Stimulated activated CD4-positive, alpha-beta T cell treated with anti-CD3 and anti-CD28 coated beads, Interleukin-15, amount 100 ng/mL, for 1 hour (primary cell): ENCODE measurements at places on chromosomes 1 and 21.

DNA sequence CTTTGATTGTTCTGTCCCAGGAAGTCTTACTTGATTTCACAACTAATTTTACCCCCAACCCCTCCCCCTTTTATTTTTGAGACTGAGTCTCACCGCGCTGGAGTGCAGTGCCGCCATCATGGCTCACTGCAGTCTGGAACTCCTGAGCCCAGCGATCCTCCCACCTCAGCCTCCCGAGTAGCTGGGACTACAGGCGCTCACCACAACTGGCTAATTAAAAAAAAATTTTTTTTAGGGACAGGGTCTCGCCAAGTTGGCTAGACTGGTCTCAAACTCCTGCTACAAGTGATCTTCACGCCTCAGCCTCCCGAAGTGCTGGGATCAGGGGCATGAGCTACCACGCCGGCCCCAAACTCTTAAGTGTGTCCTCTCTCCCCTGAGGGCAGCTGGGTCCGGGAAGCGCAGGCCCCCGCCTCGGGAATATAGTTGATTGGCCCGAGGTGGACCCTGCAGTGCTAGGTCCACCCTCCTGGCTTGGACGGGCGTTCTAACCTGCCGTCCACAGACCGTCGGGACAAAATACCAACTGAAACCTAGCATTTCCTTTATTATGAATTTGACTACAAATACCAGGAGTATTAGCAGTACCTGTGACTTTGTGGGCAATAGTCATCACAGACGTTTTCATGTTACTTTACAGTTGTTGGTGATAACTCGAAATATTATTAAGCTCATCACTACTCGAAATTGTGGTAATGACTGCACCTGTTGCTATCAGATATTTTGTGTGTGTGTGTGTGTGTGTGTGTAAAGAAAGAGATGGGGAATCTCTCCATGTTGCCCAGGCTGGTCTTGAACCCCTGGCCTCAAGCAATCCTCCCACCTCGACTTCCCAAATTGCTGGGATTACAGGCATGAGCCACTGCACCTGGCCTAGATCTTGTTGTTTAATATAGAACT, 642 bp upstream of the PARP1 start:
- DNase-seq, result no peak

DNA sequence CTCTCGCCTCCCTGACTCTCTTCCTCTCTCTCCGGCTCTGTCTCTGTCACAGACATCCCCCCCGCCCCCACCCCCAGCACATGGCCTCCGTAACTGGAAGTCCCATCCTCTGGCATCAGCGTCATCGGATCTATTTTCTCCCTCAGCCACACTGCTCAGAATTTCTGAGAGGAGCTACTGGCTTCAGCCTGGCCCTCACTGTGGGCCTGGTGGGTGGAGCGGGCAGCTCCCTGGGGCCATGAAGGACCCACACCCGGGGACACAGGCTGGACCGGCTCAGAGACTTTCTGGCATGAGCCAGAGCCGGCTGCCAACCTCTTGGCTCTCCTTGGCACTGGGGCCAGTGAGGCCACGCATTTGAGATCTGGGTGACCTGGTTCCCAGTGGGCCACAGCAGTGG, 61.2 kb upstream of the CASZ1 start:
- DNase-seq, result no peak

DNA sequence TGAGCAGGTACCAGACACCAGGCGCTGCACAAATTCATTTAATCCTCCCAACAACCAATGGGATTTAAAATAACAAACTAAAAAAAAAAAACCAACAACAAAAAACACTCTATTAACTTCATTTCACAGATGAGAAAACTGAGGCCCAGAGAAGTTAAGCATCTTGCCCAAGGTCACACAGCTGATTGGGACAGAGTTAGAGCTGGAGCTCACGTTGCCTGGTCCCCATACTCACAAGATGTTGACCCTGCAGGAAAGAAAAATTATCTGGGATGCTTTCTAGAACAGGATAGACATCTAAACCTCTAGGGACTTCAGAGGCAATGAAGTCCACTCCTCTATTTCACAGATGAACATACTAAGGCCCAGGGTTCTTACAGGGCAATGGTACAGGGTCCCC, 175.3 kb downstream of the PSMG1 start:
- no peak for DNase-seq

DNA sequence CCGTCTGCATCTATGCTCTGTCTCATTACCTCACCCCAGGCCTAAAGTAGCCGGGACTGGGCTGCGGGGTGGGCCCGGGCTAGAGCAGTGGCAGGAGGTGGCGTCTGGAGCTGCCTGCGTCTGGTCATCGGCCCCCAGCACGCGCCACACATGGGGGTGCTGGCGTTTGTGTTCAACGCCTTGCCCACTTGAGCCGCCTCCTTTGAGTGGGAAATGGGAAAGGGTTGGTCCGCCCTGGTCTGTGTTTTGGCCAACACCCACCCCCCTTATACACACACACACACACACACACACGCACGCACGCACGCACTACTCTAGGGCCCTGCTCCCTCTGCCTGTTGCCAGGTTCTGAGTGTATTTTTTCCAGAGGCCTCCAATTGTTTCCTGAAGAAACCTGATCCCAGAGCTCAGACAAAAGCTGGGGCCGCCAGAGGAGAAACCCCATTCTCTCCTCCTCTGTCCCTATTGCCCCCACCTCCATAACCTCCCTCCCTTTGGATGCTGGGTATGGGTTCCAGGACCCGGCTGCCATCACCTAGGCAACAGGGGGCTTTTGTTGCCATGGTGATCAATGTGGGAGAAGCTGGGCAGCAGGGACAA, 10.1 kb downstream of the VANGL2 start:
- DNase-seq, result no peak

- DNase-seq, result no peak
These were observed 17.3 kb downstream of the C8B start for GRCh38 chr1:56948403-56949023.

GRCh38 chr21:29870814-29871213, 69.0 kb downstream of the GRIK1 start:
- no peak for DNase-seq

DNA sequence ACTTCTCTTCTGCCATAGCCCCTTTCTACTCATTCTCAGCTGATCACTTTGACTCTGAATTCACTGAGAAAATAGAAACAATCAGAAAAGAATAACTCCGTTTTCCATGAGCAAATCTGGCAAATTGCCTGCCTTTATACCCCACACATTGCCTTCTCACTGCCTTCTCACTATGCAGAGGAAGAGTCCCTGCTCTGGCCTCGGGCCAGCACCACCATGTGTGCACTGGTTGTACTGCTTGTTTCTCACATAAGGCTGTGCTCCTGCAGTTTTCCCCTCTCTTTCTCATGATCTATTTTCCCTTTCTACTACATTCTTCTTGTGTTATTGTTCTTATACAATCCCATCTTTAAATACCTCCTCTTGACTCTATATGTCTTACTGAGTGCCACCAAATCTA, 2.3 kb upstream of the HMGCS2 start:
- DNase-seq, result no peak

DNA sequence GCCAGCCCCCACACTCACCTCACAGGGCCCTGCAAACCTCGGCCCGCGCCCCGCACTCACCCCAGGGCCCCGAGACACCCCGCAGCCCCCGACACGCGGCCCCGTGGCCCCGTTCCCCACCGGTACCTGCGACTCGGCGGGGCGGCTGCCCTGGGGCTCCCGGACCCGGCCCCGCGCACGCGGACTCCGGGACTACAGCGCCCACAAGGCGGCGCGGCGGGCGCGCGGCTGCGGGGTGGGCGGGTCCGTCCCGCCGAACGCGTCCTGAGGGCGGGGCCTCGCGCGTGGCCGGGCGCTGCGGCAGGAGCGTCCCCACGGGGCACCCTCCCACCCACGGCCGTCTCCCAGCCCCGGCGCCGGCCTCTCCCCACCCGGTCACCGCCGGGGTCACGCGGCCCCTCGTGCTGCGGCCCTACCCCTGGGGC, at the start of gene SLC19A1:
TSS of gene SLC19A1 (minus strand) at position 199 of the 425 bp plus-strand sequence. CDS start 4,481 bp downstream, outside the sequence.
- peak; percentile 74 for DNase-seq

GRCh38 chr1:9882296-9882944, 27.6 kb downstream of the CTNNBIP1 start:
- no peak for DNase-seq

DNA sequence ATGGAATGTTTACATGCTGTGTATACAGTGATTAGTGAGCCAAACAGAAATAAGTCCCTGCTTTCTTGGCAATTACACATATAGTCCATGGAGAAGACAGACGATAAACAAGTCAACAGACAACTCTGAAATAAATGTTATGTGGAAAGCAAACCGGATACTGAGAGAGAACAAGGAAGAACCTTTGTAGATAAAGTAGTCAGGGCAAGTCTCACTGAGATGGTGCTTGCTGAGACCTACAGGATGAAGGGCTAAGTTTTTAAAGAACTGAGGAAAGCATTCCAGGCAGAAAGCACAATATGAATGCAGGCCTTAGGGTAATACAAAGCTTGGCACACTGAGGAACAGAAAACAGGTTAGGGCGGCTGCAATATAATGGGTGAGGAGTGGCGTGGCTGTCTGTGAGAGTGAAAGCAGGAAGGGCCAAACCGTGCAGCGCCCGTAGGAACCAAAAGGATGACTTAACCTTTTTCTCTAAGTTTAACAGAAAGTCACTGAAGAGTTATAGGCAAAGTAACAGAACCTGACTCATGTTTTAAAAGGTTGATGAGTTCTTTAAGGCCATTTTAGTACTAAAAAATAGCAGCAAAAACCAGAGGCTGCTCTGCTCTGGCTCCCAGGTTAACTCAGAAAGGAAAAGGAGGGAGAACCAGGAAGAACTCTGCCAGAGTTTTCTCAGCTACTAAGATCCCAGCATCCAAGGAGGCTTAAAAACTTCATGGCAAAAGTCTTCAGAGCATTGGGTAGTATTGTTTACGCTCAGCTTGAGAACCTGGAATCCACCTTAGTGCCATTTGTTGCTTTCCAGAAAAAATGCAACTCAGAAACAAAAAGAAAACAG, 8.7 kb upstream of the TTF2 start:
- no peak for DNase-seq

GRCh38 chr1:44418022-44418673, 13.1 kb downstream of the RNF220 start:
- no peak for DNase-seq

DNA sequence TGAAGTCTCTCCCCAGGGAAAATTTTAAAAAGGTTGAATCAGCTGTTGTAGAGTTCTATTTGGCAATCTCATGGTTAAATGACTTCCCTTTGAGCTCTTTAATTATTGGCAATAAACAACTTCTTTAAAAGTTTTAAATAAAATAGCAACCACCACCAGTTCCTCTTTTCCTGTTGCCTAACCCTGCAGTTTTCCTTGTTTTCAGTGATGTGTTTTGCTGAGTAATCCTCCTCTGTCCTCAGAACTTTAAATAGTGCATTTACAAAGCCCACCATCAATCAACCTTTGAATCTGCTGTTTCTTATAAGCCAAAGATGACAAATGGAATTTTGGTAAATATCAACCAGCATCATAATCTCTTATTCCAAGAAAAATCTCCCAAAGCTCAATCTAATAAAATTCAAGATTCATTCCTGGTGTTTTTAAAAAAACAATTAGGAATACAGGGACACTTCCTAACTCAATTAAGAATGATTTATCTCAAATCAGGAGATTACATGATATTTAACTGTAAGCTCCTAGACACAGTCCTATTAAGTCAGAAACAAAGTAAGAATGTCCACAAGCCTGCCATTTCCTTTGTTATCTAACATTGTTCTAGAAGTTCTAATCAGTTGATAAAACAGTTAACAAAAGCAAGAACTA, 14.8 kb downstream of the AVPR1B start:
- DNase-seq, result no peak

- DNase-seq, result no peak
These were observed 1.6 kb downstream of the NPR1 start for GRCh38 chr1:153680120-153680403.

DNA sequence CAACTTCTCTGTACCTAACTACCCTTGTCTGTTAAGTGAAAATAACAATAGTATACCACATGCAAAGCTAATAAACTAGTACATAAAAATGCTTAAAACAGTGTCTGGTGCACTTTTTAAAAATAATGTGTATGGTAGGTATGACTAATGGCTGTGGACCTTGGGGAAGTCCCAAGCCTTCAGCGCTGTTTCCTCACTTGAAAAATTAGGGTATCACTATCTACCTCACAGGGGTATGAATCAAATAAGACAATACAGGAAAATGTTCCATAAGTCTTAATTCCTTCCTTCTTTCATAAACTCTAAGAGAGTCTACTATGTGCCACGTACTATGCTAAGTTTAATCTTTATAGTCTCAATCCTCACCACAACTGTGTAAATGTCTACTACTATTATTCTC, 32.0 kb downstream of the EGLN1 start:
- no peak for DNase-seq

- DNase-seq, result peak; percentile 11
These were observed 765 bp upstream of the VPS45 start for GRCh38 chr1:150066838-150067183.

DNA sequence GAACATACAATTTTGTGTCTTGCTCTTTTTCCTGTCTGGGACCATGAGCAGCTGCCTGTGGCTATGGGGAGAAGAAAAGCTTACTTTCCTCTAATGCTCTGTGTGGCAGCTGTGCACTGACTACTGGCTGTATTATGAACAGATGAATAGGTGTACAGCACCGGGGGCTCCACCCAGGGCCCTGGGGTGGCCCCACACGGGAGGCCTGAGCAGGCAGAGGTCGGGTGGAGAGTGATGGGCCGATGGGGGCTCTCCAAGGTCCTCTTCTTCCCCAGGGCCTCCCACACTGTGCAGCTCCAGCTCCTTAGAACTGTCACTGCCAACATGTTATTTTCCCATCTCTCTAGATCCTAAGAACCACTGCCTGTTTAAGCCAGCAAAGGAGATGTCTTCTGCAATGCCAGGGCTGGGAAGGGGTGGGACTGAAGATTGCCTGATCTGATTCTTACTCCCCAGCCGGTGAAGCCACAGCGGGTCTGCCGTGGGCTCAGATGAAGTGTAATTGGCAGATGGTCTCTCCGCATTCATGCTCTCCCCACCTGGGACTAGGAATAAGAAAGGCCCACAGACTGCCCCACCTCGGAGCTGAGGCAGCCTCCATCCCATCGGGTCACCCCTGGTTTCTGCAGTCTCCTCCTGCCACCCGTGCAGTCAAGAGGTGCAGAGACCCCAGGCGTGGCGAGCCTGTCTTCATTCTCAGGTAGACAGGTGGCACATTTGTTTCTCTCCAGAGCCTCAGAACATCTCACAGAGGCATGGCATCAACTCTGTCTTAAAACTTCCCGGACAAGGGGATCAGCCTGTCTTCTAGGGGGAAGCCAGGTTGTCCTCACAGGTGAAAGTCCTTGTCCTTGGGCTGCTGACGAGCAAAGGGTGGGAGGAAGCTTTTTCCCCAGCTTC, 186.5 kb upstream of the GALNT2 start:
- no peak for DNase-seq

- DNase-seq, result no peak
These were observed 1.8 kb downstream of the ARPC5 start for GRCh38 chr1:183633676-183634343.

DNA sequence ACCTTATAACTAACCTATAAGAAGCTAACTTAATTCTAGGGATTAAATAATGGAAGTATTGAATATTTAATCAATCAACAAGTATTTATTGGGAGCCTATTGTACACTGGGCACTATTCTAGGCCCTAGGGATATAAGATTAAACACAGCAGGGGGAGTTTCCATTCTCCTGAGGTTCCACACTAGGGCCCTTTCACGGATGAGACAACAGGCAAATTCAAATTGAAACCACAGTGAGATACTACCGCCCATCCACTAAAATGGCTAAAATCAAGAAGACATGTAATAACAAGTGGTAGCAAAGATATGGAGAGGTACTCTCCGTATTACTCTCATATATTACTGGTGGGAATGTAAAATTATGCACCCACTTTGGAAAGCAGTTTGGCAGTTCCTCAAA, 674.4 kb downstream of the KIF26B start:
- no peak for DNase-seq
